Ascending aorta (tissue), 2 donors: ENCODE measurements at places on chromosomes 13 and 19. TPM values are rescaled to one million over a fixed set of nuclear protein-coding genes. Genes with fewer than 3 reads are reported as not detected.

- DNase-seq, result no peak
Measured at GRCh38 chr19:5020368-5020767, 51.5 kb downstream of the KDM4B start.

SLC25A42 gene
- total RNA-seq, result 8.9 TPM

- DNase-seq, result peak; percentile 88
Measured at GRCh38 chr19:45091031-45091923, 1.7 kb upstream of the PPP1R37 start.

DNA sequence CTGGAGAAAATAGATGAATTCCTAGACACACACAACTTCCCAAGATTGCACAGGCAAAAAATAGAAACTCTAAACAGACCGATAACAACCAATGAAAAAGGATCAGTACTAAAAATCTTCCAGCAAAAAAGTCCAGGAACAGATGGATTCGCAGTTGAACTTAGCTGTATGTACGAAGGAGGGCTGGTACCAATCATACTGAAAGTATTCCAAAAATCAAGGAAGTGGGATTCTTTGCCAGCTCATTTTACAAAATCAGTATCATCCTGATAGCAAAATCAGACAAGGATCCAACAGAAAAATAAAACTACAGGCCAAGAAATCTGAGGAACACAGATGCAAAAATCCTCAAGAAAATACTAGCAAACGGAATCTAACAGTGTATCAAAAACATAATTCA lies 6.5 kb upstream of the LILRB2 start:
- DNase-seq, result no peak

MYDGF gene
- total RNA-seq, result 49.0 TPM

DNA sequence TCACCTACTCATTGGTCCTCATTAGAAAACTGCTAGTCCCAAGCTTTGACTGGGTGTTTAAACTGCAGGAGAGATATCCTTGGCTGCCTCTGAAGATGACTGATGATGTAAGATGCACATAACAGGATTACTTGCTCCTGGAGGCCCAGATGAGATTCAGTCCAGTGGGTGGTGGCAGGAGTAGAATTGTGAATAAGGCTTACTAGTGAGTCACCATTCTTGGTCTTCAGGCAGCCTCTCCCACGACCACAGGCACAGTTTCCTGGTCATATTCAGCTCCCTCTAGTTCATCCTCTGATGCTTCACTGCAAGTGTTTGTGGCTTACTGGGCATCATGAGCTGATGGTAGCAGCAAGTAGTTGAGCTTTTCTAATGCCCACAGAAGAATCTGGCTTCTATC lies 12.1 kb downstream of the SERTM1 start:
- DNase-seq, result no peak

ERCC5 gene
- total RNA-seq, result 26.2 TPM
